SW480 (cell line): ENCODE measurements at places on chromosomes 7 and 10.

GRCh38 chr7:40175725-40176510, 41.1 kb downstream of the SUGCT start:
- no peak for DNase-seq

DNA sequence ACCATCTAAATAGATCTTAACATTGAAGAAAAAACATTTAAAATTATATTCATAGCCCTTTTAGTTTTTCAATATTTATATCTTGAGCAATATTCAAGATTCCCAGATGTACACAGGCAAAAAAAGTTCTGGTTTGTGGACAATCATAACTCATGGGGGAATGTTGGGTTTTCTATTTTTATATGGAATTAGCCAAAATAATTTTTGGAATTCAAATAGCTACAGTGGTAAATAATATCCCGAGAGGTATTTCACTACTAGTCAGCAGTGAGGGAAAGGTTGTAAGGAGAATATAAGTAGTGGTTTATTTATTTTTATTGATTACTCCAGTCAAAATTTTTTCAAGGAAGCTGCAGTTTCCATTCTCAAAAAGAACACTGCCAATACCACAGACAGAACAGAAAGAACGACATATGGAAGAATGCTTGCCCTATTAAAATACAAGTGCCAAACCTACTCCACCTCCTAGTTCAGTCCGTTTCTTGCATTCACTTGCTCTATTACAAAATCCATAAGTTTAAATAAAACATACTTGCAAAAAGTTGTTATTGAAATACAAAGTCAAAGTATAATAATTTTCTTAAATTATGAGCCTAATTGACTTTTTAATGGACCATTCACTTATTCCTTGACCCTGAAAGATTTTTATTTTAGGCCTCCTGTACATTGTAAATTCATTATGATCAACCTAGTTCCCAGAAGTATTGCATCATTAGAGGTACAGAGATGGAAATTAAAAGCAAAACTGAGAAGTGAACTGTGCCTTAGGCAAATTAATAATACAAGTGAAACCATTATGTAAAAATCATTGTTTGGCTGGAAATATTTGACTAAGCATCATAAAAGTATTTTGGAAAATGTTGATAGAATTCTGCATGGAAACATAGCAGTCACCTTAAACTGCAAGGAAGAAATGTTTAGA, 533.2 kb downstream of the PARD3 start:
- DNase-seq, result no peak

DNA sequence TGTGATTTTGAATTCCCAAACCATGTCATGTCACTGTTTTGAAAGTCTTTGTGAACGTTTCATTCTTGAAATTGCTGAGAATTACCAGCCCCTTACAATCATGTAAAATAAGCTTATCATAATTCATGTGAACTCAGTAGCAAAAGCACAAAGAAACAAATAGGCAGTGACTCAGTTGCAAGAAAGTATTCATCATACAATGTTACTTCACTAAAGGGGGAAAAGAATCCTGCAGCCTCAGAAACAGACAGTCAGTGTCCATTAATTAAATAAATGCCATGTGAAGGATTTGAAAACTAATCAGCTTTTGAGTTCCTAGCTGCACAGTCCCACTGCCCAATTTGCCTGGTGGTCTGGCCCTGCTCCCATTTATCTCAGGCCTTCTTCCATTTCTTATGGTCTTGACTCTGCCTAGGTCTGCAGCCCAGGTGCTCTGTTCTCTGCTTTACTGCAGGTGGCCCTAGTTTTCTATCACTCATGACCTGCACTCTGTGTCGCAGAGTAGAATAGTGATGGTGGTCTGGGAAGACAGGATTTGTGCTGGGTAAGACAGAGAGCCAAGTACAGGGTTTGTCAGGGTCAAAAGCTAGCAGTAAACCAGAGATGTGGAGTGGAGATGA, 99.7 kb downstream of the PLCE1 start:
- no peak for DNase-seq

GRCh38 chr7:18577096-18577771, 81.7 kb downstream of the HDAC9 start:
- DNase-seq, result no peak
